ENCODE measurements at places on chromosomes 7 and 10. TPM values are rescaled to one million over a fixed set of nuclear protein-coding genes. Genes with fewer than 3 reads are reported as not detected.
A peak's percentile ranks its signal among the peaks of the same experiment; 100 is the strongest.

GRCh38 chr7:55928006-55928767, 23.5 kb upstream of the MRPS17 start:
- H3K27ac ChIP-seq = no peak overlapping the region
- no peak for DNase-seq
- no peaks in the 10 kb centered on the region for H3K27me3 ChIP-seq
- no peaks in the 10 kb centered on the region for H3K4me1 ChIP-seq

DNA sequence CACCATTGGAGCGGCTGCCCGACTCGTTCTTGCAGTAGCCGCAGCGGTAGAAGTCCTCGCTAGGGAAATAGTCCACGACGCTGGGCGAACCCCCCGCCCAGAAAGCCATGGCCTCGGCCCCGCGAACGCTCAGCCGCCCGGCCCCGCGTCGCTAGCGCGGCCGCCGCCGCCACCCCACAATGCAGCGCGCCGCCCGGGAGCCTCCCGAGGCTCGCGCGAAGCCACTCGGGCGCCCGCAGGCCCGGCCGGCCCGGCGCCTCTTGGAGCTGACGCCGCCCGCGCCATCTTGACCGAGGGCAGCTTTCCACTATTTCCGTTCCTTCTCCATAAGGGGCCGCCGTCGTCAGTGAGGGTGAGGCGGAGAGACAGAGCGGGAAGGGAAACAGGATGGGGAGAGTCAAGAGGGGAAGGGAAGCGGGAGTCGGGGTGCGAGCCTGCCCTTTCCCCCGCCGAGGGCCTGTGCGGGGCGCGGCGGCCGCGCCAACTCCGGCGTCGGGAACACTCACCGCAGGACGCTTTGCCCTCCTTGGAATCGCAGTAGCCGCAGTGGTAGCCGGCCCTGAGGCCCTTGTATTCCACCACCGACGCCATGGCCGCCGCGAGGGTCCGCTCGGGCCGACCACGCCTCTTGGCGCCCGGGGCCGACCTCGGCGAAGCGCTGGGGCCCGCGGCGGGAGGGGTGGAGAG, at the start of gene ATE1:
ATE1 (minus strand) TSS at position 191 of the 687 bp plus-strand sequence; CDS start at position 109, 82 bp downstream.
- peak within 1 kb of the TSS; percentile 87 for H3K27ac ChIP-seq
- peaks cover 23% of the 10 kb centered on the region for H3K36me3 ChIP-seq
- DNase-seq = peak; percentile 85
- H3K4me1 ChIP-seq = peaks cover 17% of the 10 kb centered on the region
- peak within 1 kb of the TSS; percentile 84 for H3K4me3 ChIP-seq

DNA sequence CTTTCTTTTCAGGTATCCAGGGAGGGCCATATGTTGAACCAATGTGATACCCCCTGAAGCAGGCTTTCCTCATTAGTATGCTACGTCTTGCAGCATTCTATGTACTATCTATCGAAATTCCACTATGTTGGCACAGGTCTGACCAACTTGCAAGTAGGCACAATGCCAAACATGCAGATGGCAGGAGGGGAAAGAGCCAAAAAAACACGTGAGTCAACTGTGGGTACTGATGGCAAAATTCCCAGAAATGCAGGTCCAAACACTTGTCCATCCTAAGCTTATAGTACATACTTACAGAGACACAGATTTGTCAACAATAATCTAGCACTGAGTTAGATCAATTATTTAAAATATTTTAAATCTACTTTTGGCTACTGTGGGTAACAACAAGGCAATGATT, 394.9 kb downstream of the DGKB start:
- H3K36me3 ChIP-seq = no peaks in the 10 kb centered on the region
- peak; percentile 64 for DNase-seq
- peaks cover 31% of the 10 kb centered on the region for H3K4me1 ChIP-seq
- H3K4me3 ChIP-seq = no peak overlapping the region

GRCh38 chr10:7417103-7417623, 6.3 kb upstream of the SFMBT2 start:
- H3K36me3 ChIP-seq = no peaks in the 10 kb centered on the region
- H3K27ac ChIP-seq = no peak overlapping the region

GRCh38 chr7:12403287-12404181, at the start of gene VWDE:
TSS of gene VWDE (minus strand) at chr7:12403865. CDS start at chr7:12403716, 149 bp downstream.
- no peaks in the 10 kb centered on the region for H3K27me3 ChIP-seq
- H3K4me1 ChIP-seq = peaks cover 29% of the 10 kb centered on the region
- peaks cover 29% of the 10 kb centered on the region for H3K36me3 ChIP-seq
- peak within 1 kb of the TSS; percentile 98 for H3K4me3 ChIP-seq

GRCh38 chr10:132407243-132407746, 10.3 kb downstream of the PWWP2B start:
- H3K36me3 ChIP-seq = peaks cover 36% of the 10 kb centered on the region

- no peak overlapping the region for H3K27ac ChIP-seq
- no peak overlapping the region for H3K4me3 ChIP-seq
- H3K36me3 ChIP-seq = no peaks in the 10 kb centered on the region
- no peak for DNase-seq
- no peaks in the 10 kb centered on the region for H3K27me3 ChIP-seq
These were observed 77.4 kb upstream of the SEM1 start for GRCh38 chr7:96786998-96787395.

The MKI67 gene
- 72.8 TPM for total RNA-seq

Data from Calu3 (cell line).